Spleen (tissue), 13 donors: ENCODE measurements at places on chromosomes 5 and 9. TPM values are rescaled to one million over a fixed set of nuclear protein-coding genes. Genes with fewer than 3 reads are reported as not detected.

DNA sequence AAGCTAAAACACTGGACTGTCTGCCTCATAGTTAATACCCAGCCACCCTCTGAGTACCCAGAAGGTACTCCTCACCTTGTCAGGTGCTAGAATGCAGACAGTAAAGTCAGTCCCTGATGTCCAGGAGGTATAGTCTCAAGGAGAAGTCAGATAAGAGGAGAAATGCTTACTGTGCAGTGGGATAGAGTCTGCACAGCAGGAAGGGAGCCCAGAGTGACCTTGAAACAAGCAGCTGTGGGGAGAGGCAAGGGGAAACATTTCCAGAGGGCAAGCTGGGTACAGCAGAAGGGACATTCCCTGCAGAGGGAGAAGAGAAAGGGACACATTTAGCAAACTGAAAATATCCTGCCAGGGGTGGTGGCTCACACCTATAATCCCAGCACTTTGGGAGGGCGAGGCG lies 122.7 kb downstream of the GCNT1 start:
- DNase-seq = no peak

DNA sequence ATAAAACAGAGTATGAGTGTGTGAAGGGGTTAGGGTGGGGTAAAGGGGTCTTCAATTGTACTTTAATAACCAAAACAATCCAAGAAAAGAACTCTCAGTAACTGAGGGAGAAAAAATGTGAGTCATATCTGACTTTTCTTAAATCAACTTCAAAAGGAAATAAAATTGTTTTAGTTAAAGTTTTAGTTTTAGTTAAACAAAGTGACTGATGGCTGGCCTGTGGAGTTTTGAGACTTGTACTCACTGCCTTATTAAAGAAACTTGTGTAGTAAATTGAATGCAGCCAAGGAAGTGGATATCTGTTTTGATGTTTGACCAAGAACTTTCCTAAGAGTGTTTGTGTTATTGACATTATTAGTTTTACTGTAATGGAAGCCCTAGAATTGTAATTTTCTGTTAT lies 2032.6 kb downstream of the MAT2B start:
- no peak for DNase-seq

Gene ITGA1
- 293 TPM for total RNA-seq

Gene SPARC
- total RNA-seq = 320 TPM

Gene GMCL2
- not detected for total RNA-seq

Gene KLF9
- total RNA-seq = 74.8 TPM

Gene CLINT1
- 111 TPM for total RNA-seq

Gene MXD3
- 20.7 TPM for total RNA-seq

- no peak for DNase-seq
These were observed 10.5 kb upstream of the NKX2-5 start for GRCh38 chr5:173245319-173246134.

- no peak for DNase-seq
These were observed 28.0 kb upstream of the IRX2 start for GRCh38 chr5:2779459-2779858.

DNA sequence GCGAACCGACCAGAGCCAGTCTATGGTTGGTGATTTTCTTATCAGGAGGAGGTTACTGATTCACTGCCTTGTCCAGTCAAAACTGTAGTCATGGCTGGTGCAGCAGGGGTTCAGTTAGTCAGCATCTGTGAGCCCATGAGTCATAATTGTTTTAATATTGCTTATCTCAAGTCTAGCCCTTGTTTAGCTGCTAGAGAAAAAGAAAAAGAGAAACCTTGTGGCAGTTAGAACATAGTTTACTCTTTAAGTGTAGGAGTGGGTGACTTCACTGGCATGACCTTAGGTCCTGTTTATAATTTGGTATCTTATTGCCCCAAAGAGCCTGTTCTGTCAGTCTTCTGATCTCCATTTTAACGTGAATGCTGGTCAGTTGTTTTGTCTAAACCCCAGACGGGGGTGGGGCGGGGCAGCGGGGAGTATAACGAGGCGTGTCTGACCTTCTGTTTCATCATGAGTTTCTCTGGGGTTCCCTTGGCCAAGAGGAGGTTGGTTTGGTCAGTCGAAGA lies 76.9 kb upstream of the NFIL3 start:
- DNase-seq = no peak
